ENCODE measurements at places on chromosomes 5 and 9.

DNA sequence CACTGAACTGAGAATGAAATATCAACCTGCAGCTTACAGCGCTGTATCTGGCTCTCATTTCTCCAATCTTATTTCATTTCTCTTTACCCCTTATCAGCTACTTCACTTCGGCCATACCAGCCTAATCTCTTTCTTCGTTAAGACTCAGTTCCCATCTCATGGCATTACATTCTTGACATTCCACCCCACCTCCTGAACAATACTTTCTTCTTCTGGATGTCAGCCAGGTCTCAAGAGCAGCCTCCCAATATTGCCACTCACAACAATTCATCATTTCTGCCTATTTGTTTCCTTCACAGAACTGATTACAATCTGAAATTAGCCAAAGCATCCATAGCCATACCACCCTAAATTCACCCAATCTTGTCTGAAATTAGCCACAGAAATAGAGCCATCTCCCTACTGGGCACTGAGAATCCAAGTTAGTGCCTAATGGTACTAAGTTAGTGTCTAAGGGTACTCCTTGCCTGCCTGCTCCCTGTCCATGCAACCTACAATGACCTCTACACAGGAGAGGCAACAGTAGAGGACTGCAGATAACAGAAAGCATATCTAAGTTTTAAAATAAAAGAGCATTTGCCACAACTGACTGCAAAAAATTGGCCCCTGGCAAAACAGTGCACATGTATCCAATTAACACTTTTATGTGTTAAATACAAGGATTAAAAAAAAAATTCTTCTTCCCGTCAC is 35.2 kb downstream of the SETX start:
- DNase-seq: no peak

DNA sequence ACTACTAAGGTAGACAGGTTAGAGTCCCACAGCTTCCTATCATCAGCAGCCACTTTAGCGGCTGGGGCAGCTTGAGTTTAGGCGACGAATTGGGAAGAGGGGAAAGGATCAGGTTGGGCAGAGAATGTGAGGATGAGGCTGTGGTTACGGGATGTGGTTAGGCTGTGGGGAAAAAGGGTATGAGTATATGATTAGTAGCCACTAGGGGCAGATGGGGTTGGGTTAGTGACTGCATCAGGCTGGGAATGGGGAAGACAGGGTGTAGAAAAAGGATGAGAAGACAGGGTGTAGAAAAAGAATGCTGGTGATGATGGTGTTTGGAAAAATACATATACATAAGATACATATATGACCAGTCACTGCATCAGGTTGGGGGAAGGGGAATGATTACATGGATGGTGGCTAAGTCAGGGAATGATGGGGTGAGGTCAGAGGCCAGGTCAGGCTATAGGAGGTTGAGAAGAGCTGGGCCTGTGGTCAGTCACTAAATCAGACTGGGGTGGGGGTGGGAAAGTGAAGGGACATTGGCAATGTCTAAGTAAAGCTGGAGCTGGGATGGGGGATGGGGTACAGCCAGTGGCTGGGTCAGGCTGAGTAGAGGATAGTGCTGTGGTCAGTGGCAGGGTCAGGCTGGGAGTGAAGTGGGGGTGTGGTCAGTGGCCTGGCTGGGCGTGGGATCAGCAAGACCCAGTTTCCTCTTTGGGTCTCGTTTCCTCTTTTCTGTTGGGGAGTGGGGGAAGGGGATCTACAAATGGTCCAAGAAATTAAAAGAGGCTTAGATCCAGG is 2.1 kb downstream of the TLN1 start:
- DNase-seq: peak; percentile 48

GRCh38 chr5:133159543-133159942 is 107.7 kb downstream of the HSPA4 start:
- DNase-seq: no peak

DNA sequence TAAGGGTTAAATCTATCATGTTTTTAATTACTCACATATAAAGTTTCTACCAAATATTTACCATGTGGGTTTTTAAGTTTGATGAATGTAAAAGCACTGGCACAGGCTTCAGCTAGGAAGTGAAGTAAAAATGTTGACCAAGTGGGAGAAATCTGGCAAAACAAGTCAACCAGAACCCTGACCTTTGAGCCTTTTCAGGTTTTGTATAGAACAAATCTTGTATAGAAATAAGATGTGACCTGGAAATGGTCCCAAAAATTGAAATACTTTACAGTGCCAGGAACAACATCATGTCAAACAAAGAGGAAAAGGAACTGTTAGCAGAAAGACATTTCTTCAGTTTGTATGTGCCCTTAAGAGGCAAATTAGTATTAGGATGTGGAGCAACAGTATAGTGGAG is 137.6 kb downstream of the CCDC192 start:
- DNase-seq: no peak

DNA sequence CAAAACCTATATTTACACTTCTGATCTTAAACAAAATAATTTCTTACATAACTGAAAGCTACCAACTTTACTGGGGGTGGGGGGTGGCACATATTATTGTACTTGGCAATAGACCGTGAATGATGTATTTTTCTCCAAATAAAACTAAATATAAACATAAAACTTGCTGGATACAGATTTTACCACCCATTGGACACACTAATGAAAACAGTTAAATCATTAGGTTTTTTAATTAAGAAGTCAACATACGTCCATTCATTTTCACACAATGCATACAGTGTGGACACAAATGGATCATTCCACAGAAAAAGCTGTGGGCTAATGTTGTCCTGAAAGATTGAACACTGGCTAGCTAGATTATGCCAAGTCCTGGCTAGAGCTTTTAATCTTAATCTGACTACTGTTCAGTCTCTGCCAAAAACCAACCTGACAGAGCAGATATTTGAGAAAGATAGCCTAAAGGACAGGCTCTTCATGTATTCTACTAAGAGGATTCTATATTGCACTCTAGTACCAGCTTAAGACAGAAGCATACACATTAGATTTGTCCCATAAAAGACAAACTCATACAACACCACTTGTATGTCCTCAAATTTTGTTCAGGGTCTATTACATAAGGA is 118.1 kb downstream of the SIL1 start:
- no peak for DNase-seq

- no peak for DNase-seq
These were observed 13.2 kb downstream of the FEM1C start for GRCh38 chr5:115531380-115531779.

DNA sequence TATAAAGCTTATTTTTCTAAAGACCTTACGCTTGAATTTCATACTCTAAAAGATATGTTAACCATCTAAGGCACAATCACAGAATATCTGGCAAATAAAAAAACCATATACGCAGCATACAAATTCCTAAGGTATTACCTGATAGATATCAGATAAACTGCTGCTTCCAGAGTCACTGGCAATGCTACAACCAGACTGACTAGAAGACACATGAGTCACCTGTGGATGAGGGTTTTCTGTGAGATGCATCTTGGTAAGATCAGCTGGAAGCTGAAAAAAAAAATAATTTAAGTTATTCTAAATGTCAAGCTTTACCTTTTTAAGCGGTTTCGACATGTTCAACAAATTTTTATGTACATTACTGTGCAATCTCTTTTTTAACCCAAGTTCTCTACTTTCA is 113.8 kb downstream of the RAPGEF6 start:
- DNase-seq: no peak

DNA sequence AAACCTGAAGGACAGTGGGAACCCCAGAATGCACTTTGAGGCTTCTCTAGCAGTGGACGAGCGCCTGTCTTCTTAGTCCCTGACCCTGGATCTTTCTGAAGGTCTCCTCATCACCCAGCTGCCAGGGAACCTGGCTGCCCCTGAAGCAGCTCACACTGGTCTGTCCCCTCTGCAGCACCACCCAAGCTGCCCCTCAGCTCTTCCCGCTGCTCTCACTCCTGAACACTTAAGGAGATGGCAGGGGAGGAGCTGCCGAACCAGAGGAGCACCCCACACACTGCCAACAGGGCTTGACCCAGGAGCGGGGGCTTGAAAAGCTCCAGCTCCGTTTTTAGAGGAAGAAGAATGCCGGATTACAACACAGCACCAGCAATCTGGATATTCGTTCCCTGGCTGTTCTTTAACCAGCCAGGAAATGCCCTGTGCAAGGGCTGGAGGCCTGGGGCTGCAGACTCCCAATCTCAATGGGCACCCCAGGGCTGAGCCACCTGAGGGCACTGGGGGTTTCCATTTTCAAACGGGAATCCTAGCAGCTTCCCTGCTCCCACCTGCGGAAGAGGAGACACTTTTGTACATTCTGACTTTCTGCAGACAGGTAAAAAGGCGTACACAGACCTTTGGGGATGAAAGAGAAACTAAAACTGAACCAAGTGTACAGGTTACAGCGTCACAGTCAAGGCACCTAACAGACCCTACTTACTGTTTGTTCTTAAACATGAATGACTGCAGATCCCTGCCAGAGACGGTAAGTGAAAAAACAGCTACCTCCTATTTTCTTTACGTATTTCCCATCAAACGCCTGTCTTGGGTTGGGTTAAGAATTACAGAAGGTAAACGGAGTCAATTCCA is 36.3 kb downstream of the GOLM1 start:
- DNase-seq: no peak

DNA sequence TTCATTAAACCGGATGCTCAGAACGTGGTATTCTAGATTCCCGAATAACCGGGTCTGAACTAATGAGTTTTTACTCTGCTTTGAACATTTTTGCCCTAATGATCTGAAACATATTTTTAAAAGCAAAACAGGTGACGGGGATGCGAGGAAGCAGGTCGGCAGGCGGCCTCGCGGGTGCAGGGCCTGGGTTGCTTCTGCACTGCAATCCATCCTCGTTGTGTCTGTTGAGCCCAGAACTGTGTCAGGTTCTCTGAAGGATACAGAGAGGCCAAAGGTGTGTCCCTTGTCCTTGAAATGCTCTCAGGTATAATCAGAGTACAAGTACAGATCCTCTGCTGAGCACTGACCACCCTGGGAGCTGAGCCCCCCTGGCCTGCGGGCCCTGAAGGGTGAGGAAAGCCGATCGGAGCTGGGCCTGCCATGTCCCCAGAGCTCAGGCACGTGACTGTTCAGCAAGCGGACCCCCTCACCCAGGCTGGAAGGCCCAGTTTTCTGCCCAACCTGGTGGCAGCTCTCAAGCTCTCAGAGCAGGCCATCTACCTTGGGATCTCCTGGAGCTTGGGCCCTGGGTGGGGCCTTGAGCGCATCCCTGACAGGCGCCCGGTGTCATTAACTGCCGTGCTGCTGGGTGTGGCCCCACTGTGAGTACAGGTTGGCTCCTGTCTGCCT is 151.8 kb downstream of the OLFM1 start:
- DNase-seq: no peak

GRCh38 chr9:73239570-73240265 is 88.1 kb downstream of the ANXA1 start:
- no peak for DNase-seq

GRCh38 chr9:71136696-71137095 is 15.3 kb upstream of the TRPM3 start:
- no peak for DNase-seq

DNA sequence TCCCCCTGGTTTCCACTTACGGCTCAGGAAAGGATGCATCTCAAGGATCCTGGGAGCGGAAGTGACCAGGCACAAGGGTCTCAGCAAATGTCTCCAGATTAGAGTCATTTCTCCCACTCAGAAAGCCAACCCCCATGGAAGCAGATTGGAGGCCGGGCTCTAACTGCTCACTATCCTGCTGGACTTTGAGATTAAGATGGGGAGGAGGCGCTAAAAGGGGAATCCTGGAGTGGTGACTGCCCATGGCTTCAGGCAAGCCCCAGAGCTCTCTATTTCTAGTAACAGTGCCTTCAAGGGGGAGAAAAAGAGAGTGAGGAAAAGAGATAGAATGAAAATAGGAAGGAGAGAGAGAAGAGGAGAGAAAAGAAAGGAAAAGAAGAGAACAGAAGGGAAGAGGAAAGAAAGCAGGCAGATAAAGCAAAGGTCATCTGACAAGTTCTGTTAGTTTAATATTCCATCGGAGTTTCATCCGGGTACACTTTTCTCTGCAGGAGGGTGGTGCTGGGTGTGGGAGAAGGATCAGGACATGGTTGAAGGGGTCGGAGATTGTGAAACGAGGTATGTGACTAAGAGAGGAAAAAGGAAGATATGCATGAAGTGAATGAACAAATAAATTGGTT is at the start of gene AGXT2:
Gene AGXT2, minus strand, starts transcription at position 165 of the 620 bp plus-strand sequence. Its CDS starts 57 bp downstream, at position 108.
- no peak for DNase-seq

DNA sequence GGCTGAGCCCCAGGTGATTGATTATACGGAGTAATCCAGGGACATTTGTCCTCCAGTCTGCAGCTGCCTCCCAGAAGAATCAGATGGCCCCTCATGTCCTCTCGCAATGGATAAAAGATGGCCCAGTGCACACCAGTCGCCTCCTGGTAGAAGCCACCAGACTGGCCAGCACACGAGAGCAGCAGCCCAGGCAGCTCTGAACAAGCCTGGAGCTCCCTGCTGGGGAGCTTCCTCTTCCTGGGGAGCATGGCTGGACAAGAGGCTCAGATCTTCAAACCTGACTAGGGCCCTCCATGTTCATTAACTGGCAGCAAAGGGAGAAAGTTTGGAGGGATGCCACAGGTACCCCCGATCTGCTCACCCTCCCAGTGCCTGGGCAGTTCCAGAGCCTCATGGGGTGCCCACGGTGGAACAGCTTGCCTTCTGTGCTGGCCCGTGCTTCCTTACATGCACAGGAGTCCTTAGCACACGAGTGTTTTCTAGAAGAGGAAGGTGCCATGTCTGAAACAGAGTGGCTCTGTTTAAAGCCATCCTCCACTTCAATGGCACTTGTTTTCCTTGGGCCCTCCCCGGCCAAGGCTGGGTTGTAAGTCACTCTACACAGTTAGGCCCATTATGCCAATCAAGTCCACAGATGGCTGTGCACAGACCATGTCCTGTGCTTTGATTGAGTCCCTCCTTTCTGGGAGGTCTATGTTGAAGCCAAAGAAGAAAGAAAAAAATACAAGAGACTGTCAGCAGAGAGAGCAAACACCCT is 75.6 kb downstream of the PRRT1B start:
- DNase-seq: no peak

DNA sequence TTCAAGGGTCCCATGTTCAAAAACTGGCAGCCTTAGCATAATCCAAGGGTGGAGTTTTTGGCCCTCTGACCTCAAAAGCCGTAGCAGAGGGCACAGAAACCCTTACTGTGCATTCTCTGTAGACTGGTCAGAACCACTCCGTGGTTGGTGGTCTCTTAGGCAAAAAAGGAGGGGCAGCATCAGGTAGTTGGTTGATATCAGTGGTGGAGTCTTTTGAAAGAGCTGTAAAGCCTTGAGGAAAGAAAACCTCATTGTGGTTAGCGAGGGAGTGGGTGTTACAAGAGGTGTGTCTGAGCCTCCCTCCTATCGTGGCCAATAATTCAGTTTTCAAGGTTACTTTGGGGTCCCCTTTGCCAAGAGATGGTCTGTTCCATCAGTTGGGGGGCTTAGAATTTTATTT is 40.9 kb downstream of the ARHGEF28 start:
- DNase-seq: no peak

DNA sequence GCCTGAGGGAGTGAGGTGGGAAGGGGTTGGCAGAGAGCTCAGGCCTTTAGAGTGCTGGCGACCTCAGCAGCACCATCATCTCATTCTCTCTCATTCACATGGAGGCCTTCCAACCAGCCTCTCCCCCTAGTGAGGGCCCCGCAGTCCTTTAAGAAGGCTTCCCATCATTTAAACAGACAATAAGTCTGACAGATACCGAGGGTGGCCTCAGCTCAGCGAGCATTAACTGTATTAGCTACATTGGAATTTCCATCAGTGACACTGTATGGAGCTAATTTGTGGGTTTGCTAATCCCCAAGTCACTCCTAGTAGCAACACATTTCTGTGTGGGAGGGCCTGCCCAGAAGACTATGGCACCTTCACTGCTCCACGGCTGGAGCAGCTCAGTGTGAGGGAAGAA is 75.8 kb downstream of the INSYN2B start:
- no peak for DNase-seq

- no peak for DNase-seq
These were observed 70.9 kb upstream of the FSD1L start for GRCh38 chr9:105376893-105377292.

- peak; percentile 81 for DNase-seq
These were observed 76.6 kb upstream of the TBCA start for GRCh38 chr5:77852514-77853352.

Data from GM20000 (cell line).